ENCODE measurements at places on chromosomes 12 and 14. TPM values are rescaled to one million over a fixed set of nuclear protein-coding genes. Genes with fewer than 3 reads are reported as not detected.

GRCh38 chr12:5138845-5139244 lies 95.2 kb downstream of the KCNA5 start:
- no peak for DNase-seq

GRCh38 chr14:80930836-80931389 lies 10.6 kb downstream of the CEP128 start:
- DNase-seq, result no peak

DNA sequence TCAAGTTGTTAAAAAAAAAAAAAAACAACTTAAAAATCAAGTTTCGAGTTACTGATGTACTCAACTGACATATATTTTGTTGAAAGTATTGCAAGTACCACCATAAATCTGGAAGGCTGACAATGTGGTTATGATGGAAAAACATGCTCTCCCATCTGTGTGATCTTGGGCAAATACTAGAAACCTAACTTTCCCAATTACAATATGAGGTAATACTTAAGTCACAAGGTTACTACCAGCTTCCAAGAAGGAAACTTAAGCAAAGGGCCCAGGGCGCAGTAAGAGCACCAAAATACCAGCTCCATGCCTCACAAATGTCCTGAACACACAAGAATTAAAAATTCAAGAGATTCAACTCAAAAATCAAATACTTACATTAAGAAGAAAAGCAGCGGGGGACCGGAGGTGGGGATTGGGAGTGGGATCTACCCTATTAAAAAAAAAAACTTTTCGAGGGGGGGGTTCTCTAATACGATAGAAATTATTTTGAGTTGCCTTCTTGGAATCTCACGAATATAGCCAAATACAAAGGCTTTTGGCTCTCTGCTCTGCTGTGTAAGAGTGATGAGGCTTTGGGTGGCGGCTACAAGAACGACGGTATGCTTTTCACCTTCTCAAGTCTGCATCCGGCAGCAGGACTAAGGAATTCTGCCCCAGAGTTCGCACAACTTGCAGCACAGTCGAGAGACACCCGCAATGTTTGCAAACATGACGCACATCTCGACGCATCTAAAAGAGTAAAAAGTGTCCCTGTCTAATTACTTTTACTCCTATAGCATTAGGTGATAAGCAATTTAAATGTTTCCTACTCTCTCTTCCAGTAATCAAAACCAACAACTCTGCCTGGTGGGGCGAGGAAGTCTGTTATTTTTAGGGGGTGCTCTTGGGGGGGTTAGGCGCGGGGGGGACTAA lies 1.1 kb downstream of the SAV1 start:
- DNase-seq, result peak; percentile 78

DNA sequence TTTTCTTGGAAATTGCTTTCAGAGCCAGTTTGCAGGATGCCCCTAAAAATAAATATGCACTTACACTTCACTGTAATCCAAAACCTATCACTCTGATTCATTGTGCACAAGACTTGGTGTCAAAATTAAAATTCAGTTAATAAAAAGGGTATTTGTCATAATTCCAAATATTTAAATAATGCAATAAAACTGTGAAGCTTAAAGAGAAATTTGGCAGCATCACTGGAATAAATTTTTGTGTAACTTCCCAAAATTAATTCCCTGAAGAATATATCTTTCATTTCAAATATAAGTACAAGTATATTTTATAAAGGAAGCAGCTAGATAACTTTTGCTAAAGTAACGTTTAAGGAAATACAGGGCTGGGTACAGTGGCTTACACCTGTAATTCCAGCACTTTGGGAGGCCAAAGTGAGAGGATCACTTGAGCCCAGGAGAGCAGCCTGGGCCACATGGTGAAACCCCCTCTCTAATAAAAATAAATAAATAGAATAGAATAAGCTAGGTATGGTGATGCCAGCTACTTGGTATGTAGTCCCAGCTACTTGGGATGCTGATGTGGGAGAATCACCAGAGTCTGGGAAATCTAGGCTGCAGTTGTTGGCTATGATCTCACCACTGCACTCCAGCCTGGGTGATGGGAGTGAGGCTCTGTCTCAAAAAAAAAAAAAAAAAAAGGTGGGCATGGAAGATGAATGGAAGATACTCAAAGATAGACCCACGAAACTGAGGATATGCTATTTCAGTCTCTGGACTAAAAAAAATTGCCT lies 233.8 kb downstream of the FBXL14 start:
- DNase-seq, result no peak

GRCh38 chr12:41407232-41407799 lies 219.2 kb downstream of the PDZRN4 start:
- no peak for DNase-seq

The TBC1D30 gene
- total RNA-seq, result 0.83 TPM

Data from sigmoid colon (tissue), 7 donors.